ENCODE measurements at places on chromosomes 7 and 10.

DNA sequence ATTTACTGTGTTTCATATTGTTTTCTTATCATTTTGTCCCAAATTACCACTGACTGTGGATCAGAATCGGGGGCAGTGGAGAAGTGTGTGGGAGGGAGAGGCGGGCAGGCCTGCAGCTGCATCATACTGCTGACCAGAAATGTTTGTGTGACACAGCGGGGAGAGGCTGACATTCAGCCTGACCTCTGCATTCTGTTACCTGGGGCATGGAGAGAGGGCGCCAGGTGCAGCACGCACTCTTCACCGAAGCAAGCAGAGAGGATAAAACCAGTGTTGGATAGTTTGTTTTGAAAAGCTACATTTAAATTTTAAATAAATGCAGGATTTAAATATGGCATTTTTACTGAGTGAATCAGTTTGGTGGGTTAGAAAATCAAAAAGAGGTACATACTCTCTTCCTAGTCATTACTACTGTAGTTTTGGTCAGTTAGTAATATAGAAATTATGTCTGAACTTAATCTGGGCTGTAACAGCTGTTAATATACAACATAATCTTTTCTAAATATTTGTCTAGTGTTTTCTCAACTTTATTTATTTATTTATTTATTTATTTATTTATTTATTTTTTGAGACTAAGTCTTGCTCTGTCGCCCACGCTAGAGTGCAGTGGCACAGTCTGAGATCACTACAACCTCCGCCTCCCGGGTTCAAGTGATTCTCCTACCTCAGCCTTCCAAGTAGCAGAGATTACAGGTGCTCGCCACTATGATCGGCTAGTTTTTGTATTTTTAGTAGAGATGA is 8.8 kb upstream of the STMP1 start:
- DNase-seq: no peak

- no peak for DNase-seq
Observed at GRCh38 chr7:150412016-150412415, 32.9 kb downstream of the ZNF775 start.

DNA sequence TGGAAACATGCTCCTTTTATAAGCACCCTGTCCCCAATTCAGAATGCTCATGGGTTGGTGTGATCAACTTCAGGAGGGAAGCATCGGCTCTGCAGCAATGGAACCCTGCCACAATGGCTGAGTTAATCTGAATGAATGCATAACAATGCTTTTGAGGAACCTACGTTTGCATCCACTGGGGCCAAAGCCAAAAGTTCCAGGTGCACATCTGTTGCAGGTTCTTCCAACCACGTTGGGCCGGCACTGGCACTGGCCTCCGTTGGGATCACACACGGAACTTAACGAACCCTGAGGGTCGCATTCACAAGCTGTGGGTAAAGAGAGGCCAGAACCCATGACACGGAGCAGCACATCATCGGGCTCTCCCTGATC is 43.4 kb downstream of the LAMB1 start:
- DNase-seq: no peak

- DNase-seq: no peak
Observed at GRCh38 chr10:78147202-78147601, 113.5 kb downstream of the RPS24 start.

DNA sequence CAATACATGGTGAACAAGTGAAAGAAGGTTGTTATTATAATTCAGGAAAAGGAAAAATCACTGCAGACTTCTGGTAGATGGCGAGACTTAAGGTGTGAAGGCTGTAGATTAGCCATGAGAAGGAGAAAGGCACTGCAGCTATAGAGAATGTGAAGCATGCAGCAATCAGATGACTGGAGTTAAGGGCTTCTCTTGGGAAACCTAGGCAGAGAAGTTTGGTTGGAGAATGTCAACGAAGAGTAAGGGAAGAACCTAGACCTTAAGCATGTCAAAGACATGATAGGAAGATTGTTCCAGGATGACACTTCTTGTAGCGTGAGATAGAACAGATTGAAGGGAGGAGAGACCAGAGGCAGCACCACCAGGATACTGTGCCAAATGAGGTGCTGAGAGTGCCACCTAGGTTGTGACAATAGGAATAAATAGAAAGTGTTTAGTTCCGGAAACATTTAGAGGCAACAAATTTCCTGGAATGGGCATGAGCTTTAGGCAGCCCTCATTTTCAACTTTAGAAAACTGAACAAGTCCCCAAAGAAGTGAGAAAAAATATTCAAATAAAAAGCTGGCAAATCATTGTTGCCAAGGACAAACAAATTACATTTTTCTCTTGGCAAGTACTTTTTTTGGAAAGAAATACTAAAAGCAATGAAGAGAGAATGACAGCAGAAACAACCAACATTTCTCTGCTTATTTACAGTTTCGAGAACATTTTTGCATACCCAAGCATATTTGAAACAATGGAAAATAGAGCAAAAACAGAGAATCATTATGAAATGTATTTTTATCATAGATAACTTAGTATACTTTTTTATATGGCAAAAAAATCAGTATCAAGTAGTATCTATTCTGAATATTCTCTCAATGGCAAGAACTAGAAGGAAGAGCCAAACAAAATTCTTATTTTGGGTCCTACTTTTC is 4.9 kb downstream of the LRRC17 start:
- no peak for DNase-seq

- no peak for DNase-seq
Observed at GRCh38 chr7:70156057-70156456, 557.8 kb downstream of the AUTS2 start.

All from activated T-cell treated with anti-CD3 and anti-CD28 coated beads, Interleukin-2, amount 50 U/mL, for 1 hour (primary cell).